ENCODE measurements at places on chromosomes 7 and 10. TPM values are rescaled to one million over a fixed set of nuclear protein-coding genes. Genes with fewer than 3 reads are reported as not detected.

Gene ZCWPW1
- total RNA-seq = 3.4 TPM

Gene PNLIP
- not detected for total RNA-seq

Gene VPS37D
- total RNA-seq = 1.9 TPM

Gene COL1A2
- total RNA-seq = 2.6 TPM

GRCh38 chr7:147539685-147540084 lies 1050.9 kb upstream of the C7orf33 start:
- DNase-seq = no peak
- no peak overlapping the region for H3K27ac ChIP-seq
- H3K4me3 ChIP-seq = no peak overlapping the region
- H3K4me1 ChIP-seq = no peaks in the 10 kb centered on the region
- no peaks in the 10 kb centered on the region for H3K36me3 ChIP-seq
- no peaks in the 10 kb centered on the region for H3K27me3 ChIP-seq

DNA sequence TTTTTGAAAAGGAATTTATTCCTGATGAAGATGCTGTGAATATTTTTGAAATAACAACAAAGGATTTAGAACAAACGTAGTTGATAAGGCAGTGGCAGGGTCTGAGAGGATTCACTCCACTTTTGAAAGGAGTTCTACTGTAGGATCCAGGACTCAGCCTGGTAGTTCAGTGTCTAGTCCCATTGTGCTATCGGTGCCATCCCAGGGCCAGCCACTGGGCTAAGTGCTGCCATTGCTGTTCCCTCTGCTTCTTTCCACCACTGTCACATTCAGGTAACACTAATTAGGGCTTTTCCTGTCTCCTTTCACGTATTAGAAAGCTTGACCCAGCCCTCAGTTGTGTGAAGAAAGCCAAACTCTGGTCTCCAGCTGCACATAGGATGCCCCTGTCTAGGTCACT lies 177.3 kb downstream of the TEX36 start:
- no peak overlapping the region for H3K4me3 ChIP-seq
- no peaks in the 10 kb centered on the region for H3K27me3 ChIP-seq
- no peak for DNase-seq
- H3K36me3 ChIP-seq = no peaks in the 10 kb centered on the region
- no peaks in the 10 kb centered on the region for H3K4me1 ChIP-seq
